ENCODE measurements at places on chromosomes 11 and 22.

- no peak for DNase-seq
These were observed 11.2 kb downstream of the PEX26 start for GRCh38 chr22:18088825-18089568.

DNA sequence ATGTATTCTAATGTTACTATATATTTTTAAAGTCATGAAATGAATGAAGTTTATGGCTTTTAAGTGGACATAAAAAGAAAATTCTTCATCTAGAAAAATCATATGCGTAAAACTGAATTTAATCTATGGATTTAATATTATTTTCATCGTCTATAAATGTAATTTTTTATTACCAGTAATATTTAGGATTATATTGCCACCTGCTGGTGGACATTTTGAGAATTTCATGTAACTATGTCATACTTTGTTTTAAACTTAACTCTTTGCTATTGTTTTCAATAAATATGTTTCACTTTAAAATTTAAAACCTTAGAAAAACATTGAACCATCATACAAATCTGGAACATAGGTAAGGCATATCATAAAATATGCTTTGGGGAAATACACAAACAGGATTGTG lies 66.5 kb upstream of the CEP126 start:
- no peak for DNase-seq

DNA sequence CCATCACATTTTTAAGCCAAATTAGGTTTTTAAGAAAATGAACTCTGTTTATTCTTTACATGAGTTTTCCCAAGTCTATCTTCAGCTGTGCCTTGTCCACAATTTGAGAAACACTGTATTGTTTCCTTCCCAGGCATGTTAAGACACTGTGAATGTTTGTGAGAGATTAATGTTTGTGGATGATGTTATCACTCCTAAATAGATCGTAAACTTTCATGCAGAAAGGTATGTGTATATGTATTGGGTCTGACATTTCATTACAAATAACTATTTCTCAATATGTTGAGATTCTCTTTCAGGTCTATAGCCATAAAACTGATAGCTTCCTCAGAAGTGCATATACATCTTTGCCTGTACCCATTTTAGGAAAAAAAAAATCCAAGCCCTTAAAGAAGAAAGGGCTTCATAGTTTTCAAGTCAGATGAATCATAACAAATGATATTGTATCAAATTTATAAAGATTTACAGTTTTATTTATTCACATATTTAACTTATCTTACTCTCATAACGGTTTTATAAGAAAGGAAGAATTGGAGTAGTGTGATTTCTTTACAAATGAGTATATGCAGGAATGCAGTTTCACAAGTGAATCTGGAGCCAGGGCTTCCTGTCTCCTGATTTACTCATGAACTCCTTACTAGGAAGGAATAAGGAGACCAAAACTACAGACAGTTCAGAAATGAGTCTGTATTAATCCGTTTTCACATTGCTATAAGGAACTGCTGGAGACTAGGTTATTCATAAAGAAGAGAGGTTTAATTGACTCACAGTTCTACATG lies 11.2 kb downstream of the OR8D1 start:
- DNase-seq: no peak

- no peak for DNase-seq
These were observed 498.5 kb downstream of the INSC start for GRCh38 chr11:15613251-15613650.

DNA sequence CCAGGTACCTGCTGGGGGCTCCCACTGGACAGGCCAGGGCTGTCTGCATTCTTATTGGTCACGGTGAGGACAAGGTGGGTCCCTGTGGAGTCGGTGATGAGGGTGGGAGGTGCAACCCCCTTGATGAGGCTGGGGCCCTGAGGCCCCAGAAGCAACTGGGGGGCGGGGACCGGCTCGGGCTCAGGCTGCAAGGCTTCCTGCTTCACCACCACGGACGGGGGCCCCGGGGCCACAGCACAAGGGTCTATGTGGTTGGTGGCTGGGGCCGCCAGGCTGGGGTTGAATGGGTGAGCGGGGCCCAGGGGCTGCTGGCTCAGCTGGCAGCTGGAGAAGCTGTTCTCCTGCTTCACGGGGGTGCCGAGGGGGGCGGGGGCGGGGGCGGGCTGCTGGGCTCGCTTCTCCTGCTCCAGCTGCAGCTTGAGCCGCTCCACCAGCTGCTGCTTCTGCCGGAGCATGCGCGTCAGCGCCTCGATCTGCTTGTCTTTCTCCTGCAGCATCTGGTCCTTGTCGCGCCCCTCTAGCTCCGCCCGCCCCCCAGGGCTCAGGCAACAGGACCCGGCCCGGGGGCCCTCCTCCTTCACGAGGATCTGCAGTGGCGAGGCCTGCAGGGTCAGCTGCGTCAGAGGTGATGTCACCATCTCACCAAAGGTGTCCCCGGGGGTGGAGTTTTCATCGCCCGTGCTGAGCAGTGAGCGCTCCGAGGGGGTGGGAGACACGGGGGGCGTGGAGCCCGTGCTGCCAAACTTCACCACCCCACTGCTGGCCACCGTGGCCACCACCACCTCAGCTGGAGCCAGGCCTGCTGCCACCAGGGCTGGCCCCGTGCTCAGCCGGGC lies 48.2 kb downstream of the SGSM3 start:
- DNase-seq: peak; percentile 52

GRCh38 chr11:112121981-112122615 lies 35.4 kb downstream of the SDHD start:
- DNase-seq: no peak

DNA sequence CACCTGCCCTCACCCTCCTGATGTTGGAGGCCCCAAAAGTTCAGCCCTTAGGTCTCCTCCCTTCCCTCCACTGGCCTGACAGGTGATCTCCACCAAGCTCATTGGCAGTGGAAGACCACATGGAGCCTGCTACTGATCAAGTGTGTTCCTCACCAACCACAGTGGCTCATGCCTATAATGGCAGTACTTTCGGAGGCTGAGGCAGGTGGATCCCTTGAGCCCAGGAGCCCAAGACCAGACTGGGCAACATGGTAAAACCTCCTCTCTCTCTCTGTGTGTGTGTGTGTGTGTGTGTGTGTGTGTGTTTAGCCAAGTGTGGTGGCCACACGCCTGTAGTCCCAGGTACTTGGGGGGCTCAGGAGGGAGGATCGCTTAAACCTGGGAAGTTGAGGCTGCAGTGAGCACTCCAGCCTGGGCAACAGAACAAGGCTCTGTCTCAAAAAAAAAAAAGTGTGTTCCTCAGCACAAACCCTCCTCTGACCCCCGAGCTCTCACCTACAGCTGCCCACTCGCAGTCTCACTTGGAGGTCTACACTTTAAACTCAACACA lies 4.3 kb upstream of the YPEL1 start:
- no peak for DNase-seq

- DNase-seq: no peak
These were observed 21.4 kb upstream of the EHF start for GRCh38 chr11:34599406-34599945.

GRCh38 chr11:68441466-68442230 lies 18.9 kb upstream of the PPP6R3 start:
- DNase-seq: no peak

- DNase-seq: no peak
These were observed 165.3 kb downstream of the TTC28 start for GRCh38 chr22:28514321-28514821.

DNA sequence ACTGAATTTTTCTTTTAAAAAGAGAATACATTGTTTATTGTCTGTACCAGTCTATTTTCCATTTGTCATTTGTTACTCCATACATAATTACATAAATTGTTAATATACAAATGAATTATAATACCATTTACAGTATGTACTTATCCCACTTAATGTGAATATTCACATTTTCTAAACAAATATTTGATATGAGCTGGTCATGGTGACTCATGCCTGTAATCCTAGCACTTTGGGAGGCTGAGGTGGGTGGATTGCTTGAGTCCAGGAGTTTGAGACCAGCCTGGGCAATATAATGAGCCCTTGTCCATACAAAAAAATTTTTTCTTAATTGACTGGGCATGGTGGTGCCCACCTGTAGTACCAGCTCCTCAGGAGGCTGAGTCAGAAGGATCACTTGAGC lies 6.8 kb downstream of the SC5D start:
- DNase-seq: no peak

GRCh38 chr11:62577046-62577714 lies 3.5 kb upstream of the EEF1G start:
- DNase-seq: no peak

GRCh38 chr22:45572444-45572843 lies 69.8 kb downstream of the FBLN1 start:
- no peak for DNase-seq

DNA sequence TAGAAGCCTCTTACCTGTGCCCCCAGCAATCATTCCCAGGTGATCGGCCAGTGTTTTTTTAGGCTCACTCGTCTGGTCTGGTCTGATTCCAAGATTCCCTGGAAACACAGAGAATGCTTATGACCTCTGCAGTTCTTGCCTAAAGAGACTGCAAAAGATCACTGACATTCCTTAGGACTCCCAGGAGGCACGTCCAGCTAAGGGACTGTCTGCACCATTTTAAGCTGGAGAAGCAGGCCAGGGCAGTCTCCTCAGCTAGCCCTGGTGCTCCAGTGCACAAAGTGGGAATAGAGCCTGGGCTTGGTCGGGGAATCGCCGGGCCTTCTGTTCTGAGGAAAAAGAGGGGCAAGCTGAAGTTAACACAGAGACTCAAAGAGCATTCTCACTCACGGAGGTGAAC lies 4.8 kb downstream of the CYB5R2 start:
- DNase-seq: no peak

DNA sequence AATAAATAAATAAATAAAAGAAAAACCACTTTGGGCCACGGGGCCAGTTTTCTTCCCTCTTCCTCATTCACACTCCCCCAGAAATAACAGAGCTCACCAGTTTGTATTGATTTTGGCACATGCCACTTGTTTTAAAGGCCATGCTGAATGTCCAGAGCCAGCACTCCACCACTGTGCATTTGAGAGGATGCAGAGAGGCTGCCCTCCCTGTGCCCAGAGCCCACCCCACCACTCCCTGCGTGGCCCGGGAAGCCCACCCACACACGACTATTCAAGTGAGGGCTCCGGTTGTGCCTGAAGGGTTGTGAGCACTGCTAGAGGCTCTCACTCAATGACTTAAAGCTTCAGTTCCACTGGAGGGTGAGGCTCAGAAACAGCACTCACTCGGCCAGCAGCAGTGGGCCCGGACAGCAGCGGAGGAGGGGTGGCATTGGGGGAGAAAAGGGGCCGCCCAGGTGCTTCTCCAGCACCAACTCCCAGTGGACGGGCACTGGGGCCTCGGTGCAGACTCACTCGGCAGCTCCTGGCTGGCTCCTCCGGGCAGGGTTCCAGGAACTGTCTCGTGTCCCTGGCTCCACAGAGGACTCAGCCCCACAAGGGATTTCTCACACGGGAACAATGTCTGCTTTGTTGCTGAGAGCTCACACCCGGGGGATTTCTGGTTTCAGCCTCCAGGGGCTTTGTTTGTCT lies 112.7 kb downstream of the SHANK2 start:
- peak; percentile 94 for DNase-seq

DNA sequence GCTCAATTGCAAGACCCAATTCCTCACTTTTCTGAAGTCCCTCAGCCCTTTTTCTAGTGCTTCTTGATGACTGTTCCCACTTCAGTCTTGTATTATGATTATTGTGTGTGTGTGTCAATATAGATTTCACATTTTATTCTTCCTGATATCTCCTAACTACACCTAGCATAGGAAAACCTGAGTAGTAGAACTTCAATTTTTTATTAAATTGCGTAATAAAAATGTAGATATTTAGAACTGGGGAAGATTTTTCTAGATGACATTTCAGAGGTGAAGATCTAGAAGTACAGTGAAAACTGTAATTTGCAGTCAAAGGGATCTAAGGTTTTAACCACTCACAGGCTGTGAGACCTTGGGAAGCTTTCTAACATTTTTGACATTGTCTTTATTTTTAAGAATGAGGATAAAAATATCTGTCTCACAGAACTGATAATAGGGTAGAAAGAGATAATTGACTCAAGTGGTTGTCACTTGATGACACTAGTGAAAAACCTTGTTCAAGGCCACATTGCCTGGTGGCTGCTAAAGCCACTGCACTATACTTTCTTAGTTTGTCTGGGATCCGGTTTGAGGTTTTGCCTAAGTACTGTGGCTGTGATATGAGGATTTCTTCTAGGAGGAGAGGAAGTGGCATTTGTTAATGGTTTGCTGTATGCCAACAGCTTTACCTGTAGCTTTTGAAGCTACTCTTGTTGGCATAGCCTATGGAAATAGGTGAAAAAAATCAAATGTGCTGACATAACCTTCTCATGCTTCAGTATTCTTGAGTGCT lies 32.2 kb upstream of the SESN3 start:
- no peak for DNase-seq

- DNase-seq: no peak
These were observed 1.7 kb downstream of the OSBPL5 start for GRCh38 chr11:3163241-3163981.

DNA sequence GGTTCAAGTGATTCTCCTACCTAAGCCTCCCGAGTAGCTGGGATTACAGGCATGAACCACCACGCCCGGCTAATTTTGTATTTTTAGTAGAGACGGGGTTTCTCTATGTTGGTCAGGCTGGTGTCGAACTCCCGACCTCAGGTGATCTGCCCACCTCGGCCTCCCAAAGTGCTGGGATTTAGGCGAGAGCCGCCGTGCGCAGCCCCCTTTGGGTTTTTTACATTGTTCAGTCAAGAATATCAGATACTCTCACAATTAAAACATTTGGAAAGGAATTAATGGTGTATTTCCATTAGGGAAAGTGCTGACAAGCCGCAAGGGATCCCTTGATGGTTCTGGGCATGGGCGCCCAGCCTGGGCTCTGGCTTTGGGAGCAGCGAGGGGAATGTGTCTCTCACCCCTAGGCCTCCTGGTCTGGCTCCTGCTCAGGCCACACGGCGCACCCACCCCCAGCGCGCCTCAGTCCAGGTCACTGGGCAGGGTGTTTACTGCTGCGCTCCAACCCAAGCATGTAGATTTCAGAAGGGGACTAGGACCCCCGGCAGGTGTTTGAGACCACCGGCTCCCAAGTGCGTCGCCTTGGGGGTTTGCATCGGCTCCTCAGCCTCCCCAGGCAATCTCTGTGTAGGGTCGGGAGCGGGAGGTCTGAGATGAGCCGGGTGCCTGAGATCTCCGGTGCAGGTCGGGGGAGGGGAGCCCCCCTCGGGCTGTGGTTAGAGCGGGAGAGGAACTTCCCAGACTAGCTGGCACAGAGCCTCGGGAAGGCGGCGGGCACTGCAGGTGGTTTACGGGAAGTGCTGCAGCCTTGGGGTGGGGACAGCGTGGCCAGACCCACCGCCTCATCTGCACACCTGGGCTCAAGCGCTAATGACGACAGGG lies 809 bp upstream of the IRF7 start:
- no peak for DNase-seq

GRCh38 chr22:33194529-33195077 lies 136.4 kb upstream of the SYN3 start:
- DNase-seq: no peak
